ENCODE measurements at places on chromosomes 3 and 15.

GRCh38 chr15:101029971-101030661 lies 111.0 kb downstream of the LRRK1 start:
- DNase-seq, result no peak

DNA sequence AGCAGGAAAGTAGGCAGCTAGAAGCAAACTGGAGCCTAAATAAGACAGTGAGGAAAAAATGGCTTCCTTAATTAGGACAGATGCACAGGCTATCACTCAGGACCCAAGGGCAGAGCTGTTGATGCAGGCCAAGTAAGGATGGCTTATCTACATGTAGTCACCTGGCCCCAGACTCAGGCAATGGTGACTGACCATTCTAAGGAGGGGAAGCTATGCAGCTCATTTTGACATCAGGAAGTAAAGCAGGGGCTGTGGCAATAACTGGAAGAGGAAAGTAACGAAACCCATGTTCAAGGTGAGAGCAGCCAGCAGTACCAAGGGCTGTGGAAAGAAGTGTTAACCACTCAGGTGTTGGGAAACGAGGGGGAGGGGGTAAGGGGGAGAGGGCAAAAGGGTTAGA lies 16.2 kb downstream of the ACAD11 start:
- DNase-seq, result no peak

DNA sequence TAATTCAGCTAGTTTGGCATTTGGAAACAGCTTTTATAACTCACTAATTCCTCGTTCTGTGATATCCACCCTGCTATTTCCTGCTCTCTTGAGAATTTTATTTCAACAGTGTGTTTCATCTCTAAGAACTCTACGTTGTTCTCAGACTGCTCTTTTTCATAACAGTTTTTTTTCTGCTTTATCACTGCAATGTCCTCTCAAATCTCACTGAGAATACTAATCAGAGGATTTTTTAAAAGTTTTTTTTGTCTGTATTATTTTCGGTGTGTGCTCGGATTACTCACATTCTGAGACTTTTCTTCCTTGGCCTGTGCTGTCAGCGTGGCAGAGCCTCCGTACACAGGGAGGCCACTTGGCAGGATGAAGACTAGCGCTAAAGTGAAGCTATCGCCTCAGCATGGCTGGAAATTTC lies 59.4 kb upstream of the NEO1 start:
- no peak for DNase-seq

GRCh38 chr3:1216856-1217255 lies 124.0 kb downstream of the CNTN6 start:
- DNase-seq, result no peak

DNA sequence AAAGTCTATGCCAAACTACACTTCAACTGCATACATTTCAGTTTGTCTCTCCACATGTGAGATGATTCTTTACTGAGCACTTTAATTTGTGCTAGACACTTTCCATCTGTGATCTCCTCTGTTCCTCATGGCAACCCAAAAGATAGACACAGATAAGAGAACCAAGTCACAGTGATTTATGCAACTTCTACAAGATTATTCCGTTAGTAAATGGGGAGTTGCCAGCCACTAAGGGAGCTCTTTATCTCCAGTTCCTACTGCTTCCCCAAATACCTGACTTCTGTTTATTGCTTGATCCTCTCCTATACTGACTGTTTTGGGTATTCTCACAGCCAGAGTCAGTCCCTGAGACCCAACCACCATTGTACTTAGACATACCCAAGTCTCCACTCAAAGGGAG lies 24.1 kb upstream of the AKAP13 start:
- DNase-seq, result no peak

DNA sequence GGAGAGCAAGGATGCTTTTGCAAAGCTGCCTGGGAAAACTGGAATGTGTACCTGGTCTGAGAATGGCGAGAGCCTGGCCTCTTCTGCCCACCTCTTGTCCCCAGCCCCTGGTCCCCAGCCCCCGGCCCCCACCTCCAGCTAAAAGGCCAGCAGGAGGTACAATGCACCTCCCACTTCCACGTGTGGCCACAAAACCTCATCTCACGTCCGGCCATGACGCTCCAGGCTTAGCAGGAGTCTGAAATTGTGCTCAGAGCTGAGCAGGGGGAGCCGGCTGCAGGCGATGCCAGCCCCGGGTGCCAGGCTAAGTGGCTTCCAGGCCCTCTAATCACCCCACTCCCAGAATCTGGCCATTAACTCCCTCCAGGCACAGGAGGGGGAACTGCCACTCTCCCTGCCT lies 83.1 kb upstream of the PRR20G start:
- DNase-seq, result no peak

DNA sequence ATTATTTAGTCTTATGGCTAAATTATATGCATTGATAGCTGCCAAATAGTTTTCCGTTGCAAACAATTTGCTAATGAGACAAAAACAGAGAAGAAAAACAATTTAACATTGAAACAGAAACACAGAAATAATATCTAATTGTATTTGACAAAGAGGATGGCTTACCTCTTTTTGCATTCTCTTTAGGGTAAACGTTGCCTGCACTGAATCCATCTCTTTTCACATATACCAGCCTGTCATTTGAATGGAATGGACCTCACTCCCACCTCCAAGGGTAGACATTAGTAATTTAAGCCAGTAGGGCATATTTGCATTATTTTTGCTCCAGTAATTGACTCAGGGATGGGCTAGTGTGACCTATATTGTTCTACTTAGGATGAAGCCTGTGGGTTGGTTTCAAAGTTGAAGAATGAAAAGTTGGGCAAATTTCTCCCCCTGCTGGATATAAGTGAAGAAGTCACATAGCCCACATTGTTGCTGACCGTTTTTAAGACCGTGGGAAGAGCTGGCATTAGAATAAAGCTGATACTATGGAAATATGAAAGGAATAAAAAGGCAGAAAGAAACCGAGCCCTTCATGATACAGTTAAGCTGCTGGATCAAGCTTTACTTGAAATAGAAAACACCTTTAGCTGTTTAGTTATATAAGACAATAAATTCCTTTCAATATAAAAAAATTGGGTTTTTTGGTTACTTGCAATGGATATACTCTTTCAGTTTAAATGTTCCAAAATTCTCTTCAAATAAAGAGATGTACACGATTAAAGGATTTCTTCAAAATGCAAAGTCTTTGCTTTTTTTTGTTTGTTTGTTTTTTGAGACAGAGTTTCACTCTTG lies 26.9 kb downstream of the PIERCE2 start:
- peak; percentile 60 for DNase-seq

- DNase-seq, result no peak
These were observed 24.8 kb upstream of the VGLL4 start for GRCh38 chr3:11668243-11669235.

DNA sequence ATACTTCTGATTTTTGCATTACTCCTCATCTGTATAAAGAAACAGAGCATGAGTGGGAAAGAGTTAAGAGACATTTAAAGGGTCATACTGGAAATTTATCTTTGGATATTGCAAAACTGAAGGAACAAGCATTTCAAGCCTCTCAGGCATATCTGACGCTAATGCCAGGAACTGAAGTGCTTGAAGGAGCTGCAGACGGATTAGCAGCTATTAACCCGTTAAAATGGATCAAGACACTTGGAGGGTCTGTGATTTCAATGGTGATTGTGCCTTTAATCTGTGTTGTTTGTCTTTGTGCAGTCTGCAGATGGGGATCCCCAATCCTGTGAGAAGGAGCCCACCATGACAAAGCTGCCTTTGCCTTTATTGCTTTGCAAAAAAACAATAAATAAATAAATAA lies 202.5 kb upstream of the UBE3A start:
- no peak for DNase-seq

DNA sequence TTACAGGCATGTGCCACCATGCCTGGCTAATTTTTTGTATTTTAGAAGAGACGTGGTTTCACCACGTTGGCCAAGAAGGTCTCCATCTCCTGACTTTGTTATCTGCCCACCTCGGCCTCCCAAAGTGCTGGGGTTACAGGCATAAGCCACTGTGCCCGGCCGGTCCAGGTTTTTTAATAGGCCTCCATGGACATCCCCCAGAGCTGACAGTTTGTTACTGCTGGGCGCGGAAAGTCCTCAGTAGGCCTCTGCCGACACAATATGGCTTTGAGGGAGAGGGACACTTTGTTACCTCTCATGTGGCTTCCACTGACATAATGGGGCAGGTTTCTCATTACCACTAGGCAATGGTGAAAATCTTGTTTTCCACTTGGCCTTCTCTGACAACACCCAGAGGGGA lies 152.0 kb downstream of the WNT7A start:
- no peak for DNase-seq

DNA sequence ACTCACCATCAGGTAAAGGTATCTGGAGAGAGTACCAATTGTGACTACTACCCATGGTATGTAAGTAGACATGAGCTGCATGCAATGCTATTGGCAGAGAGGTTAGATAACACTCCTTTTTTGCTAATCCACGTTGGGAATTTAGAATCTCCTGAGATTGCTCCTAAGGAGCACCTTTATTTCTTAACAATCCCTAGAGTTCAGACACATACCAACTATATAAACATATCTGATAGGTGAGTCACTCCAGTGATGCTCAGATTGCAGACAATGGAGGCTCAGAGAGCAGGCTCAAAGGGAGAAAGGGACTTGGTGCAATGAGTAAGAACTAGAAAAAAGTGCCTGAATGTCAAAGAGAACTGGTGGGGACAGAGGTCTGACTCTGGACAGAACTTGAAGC lies 47.0 kb upstream of the LRRFIP2 start:
- DNase-seq, result no peak

- DNase-seq, result no peak
These were observed 14.1 kb downstream of the MYLK start for GRCh38 chr3:123870033-123870432.

- no peak for DNase-seq
These were observed 5.5 kb upstream of the NTRK3 start for GRCh38 chr15:88262064-88262463.

DNA sequence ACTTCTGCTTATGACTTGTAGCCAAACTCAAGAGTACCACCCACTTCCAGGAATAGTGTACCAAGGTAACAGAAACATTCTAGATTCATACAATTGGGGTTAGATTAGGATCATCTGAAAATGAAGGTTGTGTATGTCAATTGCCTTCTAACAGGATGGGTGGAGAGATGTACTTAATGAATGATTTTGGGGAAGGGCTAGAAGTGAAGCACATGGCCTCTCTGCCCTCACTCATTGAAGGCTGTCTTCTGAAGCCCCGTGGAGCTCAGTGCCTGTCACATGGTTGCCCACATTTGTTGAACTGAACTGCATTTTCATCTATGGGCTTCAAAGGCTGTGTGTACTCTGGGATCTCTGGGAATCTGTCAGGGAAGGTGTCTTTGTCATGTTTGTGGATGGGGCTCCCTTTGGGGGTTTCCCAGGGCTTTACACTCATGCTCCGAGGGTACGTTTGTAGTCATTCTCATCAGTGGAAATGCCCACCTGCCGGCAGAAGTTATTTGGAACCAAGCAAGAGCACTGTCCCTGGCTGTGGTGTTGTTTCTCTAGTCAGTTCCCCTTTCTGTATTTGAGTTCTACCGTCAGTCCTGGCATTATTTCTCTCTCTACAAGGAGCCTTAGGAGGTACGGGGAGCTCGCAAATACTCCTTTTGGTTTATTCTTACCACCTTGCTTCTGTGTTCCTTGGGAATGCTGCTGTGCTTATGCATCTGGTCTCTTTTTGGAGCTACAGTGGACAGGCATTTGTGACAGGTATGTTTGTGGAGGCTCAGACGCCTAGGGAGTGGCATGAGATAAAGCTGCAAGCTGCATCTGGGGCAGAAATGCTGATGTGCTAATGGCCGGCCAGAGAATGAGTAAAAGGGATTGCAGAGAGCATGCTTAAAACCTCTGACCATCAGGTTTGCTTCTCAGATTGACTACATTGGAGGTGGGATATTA lies 22.4 kb downstream of the CD86 start:
- no peak for DNase-seq

GRCh38 chr3:14297784-14298236 lies 104.6 kb upstream of the SLC6A6 start:
- no peak for DNase-seq

DNA sequence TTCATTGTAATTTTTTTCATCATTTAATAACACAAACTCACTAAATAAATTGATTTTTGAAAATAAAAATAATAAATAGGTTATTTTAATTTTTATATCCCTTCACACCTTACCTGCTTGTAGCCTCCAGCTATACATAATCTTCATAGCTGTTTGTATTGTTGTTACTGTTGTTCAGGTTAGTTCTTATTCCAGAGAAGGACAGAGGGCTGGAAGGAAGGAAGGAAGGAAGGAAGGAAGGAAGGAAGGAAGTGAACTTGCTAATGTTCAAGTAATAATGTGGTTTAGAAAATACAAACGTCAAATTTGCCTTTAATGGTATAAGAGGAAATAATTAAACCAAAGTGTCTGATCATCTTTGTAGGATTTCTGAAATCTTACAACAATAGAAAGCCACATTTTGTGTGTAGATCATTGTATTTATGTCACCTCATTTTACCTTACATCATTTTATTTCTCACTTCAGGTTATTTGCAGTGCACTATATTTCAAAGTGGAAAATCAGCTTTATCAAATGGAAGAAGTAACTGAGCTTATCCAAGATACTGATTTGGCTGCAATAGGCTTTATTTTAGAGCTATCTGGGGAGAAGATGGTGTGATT lies 660.0 kb upstream of the CCDC54 start:
- no peak for DNase-seq

Measured in D341Med (cell line).